ENCODE measurements at places on chromosomes 6 and 20.

DNA sequence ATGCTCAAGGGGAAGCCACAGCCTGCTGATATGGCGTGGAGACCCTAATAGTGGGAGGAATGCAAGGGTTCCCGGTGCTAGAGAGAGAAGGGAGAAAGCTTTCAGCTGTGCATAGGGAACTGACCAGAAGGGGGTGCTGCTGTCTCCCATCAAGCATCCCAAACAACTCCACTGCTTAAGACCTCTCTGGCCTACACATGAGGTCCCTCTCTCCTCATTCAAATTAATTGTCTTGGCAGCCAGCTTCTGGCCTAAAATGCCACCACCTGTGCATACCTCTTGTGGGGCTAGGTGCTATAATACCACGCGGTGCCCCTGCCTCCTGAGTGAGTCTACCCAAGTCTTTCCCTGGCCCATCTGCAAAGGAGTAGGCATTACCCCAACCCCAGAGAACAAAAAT lies 14.5 kb downstream of the ADISSP start:
- peak; percentile 91 for DNase-seq

GRCh38 chr20:37526839-37527637 lies 638 bp downstream of the BLCAP start:
- peak; percentile 59 for DNase-seq

- DNase-seq, result peak; percentile 46
Measured at GRCh38 chr20:49853640-49854039, 41.0 kb downstream of the SLC9A8 start.

GRCh38 chr20:49916146-49917002 lies 1.0 kb upstream of the SPATA2 start:
- DNase-seq, result peak; percentile 39

DNA sequence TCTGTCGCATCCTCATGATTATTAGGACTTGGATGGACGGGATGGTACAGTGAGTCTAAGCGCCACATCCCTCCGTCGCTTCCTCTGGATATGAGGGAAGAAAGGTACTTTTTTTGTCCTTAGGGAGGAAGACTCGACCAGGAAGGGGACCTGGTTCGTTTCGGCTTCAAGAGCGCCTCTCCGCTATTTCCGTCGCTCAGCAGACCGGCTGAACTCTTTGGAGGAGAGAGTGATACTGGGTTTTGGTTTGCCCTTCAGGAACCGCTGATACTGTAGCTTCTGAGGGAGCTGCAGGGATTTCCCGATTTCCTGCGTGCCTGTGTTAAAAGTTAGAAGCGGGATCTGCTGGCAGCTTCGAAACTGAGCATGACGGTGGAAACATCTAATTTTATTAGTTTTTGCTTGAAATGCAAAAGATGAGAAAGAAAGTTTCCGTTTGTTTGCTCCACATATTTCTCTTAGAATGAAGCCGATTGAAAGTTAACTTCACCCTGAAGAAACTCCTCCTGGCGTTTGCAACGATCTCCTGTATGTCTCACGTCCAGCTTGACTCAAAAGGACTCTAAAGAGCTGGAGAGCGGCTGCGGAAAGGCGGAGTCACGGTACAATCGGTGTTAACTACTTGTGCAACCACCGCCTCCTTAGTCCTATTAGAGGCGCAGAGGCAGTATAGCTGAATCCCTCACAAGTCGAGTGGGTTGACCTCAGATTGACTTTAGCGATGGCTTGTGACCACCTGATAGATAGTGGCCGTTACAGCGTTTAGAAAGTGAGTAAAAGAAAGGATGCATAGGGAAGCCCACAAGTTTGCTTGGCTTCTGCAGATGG lies 129.4 kb downstream of the TRIM27 start:
- DNase-seq, result no peak

DNA sequence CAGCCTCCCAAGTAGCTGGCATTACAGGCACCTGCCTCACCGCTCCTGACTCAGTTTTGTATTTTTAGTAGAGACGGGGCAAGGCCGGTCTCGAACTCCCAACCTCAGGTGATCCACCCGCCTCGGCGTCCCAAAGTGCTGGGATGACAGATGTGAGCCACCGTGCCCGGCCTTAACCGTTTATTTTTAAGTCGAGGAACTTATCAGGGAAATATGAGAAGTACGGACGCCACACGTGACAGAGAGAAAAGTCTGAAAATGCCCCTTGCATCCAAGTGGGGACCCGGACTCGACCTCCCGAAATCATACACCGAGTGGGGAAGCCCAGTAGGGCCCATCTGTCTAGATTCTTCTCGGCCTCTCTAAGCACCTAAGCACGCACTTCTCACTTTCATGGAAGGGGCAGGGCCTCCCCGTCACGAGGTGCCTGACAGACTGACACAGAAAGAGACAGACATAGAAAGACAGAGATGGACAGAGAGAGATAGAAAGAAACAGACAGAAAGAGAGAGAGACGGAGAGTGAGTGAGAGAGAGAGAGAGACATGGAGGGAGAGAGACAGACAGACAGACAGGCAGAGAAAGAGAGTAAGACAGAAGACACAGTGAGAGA lies 756.5 kb upstream of the DEFB115 start:
- no peak for DNase-seq

DNA sequence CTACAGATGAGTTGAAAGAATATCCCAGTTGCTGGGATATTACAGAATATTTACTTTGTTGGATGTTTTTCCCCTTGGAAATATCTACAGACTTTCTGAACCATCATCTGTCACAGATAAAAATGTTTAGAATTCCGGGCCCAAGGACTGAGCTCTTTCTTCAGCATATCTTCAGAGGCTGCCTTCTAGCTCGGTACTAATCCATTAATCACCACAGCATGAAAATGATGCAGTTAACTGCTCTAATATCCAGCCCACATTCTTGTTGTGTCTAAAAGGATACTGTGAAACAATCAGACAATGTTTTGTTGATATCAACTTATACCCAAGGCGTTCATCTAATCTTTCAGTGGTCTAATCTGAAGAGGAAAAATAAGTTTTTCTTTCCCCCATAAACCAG lies 247.4 kb downstream of the TBC1D32 start:
- DNase-seq, result no peak

DNA sequence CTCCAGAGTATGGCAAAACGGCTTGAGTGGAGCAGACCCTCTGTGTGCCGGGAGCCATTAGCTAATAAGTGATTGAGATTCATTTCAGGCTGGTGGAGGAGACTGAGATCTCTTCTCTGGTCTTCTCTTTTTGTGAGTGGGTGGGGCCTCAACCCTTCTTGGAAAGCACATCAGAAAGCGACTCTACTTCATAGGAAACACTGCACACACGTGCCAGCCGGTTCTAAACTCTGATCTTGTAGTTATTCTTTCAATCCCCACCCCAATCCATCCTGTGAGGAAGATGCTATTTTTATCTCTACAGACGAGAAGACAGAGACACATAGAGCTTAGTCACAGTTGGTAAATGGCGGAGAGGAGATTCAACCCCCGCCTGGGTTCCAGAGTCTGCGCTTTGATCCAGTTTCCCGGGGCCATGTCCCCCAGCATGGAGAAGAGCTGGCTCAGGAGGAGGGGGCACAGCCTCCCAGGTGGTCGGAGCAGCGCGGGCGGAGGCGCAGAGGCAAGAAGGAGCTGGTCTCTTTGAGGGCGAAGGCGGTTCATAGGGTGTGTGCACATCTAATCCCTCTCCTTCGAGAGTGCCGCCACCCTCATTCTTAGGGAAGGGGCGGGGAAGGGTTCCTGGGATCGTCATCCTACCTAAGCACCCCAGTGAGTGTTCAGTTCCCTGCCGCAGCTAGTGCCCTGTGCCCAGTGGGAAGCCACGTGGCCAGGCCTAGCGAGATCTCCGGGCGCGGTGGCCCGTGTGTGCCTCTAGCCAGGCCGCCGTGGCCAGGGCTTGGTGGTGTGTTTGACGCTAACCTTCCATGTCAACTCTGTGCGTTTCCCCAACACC lies 49.0 kb upstream of the TAGAP start:
- no peak for DNase-seq
